GM13976 (cell line): ENCODE measurements at places on chromosomes 13 and 19.

DNA sequence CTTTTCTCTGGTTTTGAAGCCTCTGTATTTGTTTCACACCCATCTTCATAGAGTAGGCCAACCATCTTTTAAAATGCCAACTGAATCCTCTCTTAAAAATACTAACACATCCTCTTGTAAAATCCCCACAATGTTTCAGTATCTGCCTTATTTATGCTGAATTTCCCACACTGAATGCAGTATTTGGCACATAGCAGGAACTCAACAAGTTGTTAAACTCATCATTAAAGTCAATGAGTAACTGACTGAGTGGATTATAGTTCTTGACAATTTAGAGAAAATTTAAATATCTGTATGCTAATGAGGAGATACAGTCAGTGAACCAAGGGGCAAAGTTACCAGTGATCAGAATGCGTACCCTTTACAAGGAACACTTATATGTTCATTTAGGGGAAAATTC lies 505.5 kb upstream of the PCDH9 start:
- no peak for DNase-seq

DNA sequence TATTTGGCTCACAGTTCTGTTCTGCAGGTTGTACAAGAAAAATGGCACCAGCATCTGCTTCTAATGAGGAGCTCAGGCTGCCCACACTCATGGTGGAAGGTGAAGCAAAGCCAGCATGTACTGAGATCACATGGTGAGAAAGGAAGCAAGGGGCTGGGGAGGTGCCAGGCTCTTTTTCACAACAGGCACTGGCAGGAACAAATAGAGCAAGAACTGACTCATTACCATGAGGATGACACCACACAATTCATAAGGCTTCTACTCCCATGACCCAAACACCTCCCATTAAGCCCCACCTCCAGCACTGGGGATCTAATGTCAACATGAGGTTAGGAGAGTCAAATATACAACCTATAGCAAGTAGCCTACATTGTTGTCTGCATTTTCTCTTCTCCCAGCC lies 522.6 kb downstream of the RFC3 start:
- no peak for DNase-seq

DNA sequence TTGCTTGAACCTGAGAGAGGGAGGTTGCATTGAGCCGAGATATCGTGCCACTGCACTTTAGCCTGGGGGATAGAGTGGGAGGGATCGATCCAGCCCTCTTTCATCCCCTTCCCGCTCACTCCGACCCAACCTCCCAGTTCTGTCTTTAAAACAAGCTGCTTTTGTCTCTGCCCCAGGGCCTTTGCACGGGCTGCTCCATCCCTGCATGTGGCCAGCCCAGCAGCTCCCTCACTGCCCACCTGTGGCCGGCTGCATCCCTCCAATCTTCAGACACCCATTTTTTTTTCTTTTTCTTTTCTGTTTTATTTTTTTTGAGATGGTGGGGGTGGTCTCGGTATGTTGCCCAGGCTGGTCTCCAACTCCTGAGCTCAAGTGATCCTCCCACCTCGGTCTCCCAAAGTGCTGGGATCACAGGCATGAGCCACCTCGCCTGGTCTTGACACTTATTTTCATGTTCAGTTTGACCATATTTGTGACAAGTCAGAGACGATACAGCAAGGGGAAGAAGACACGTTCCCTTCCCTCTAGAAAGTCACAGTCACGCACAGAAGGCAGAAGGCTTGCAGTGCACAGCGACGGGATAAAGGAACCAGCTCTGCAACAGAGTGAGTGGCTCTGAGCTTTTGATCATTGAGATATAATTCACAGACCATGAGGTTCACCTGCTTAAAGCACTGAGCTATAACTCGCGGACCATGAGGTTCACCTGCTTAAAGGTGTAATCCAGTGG lies 31.8 kb downstream of the EFNA2 start:
- no peak for DNase-seq

- no peak for DNase-seq
Observed at GRCh38 chr19:32178401-32178800, 167.0 kb upstream of the ZNF507 start.

DNA sequence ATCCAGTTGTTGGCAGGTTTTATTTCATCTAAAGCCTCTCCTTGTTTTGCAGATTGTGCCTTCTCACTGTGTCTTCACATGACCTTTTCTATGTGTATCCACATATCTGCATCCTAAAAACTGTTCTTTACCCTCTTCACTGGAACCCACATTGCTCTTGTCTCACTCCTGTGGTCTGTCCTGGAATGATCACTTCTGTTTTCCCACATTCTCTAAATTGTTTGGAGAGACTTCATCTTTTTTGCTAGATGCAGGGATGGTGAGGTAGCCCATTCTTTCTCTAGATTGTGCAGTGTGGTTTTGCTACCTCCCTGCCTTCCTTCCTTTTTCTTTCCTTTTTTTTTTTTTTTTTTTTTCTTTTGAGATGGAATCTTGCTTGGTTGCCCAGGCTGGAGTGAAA lies 608.6 kb upstream of the MIR17HG start:
- no peak for DNase-seq

- no peak for DNase-seq
Observed at GRCh38 chr13:43285933-43286597, 262.7 kb downstream of the DNAJC15 start.

DNA sequence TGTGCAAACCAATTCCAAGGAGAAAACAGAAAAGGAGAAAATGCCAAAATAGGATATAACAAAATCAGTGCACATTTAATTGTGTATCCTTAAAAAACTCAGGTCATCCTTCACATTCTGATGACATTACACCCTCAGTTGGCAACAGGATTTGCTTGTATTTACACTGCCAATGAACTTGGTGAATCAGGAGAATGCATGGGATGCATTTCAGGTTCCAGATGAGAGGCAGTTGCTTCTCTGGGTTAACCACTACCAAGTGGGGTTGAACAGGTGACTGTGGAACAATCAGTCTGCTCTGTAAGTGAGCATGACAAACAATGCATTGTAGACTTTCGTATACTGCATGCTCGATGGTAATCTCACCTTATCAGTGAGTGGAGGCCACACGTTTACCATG lies 79.1 kb downstream of the STARD13 start:
- no peak for DNase-seq

GRCh38 chr13:100611678-100612492 lies 23.3 kb upstream of the GGACT start:
- DNase-seq, result no peak

- DNase-seq, result no peak
Observed at GRCh38 chr13:50011461-50011860, 3.8 kb upstream of the KCNRG start.

DNA sequence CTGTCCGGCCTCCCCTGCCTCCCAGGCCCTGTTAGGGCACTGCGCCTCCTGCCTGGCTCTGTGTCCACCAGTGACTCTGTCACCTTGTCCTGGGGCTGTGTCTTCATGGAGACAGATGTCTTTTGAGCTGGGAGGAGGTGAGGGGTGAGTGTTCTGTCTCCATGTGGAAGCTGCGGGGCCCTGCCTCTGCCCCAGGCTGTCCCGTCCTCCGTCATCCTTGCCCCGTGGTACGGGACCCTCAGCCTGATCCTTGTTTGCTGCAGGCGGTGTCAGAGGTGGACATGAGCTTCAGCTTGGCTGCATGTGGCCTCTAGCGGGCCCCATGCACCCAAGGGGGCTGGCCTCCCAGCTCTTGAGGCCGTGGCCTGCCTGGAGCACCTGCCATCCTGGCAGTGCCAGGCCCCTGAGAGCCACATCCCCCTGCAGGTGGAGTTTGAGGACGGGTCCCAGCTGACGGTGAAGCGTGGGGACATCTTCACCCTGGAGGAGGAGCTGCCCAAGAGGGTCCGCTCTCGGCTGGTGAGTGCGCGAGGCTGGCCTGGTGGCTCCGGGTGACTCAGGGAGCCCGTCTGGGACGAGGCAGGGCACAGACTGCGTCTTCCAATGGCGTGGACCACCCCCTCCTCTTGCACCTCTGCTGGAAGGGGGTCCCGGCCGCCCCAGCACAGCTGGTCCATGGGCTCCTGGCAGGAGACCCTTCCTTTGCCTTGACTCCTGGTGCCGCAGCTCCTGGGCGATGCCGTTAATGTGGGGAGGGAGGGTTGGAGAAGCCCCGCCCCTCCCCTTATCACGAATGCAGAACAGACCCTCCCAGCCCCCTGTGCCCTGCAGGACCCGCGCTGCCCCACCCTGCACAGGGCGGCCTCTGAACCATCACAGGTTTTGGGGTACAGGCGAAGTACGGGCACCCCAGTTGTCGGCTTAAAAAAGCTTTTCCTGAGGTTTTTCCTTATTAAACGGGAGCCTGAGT lies 181.3 kb downstream of the KDM4B start:
- DNase-seq, result no peak
